ENCODE measurements at places on chromosomes 2 and 18. TPM values are rescaled to one million over a fixed set of nuclear protein-coding genes. Genes with fewer than 3 reads are reported as not detected.

- H3K27me3 ChIP-seq = peaks cover 9% of the 10 kb centered on the region
- DNase-seq = no peak
- H3K36me3 ChIP-seq = no peaks in the 10 kb centered on the region
- no peak overlapping the region for H3K27ac ChIP-seq
- no peaks in the 10 kb centered on the region for H3K4me1 ChIP-seq
- H3K4me3 ChIP-seq = no peak overlapping the region
Observed at GRCh38 chr2:235553291-235553690, 59.4 kb downstream of the AGAP1 start.

DNA sequence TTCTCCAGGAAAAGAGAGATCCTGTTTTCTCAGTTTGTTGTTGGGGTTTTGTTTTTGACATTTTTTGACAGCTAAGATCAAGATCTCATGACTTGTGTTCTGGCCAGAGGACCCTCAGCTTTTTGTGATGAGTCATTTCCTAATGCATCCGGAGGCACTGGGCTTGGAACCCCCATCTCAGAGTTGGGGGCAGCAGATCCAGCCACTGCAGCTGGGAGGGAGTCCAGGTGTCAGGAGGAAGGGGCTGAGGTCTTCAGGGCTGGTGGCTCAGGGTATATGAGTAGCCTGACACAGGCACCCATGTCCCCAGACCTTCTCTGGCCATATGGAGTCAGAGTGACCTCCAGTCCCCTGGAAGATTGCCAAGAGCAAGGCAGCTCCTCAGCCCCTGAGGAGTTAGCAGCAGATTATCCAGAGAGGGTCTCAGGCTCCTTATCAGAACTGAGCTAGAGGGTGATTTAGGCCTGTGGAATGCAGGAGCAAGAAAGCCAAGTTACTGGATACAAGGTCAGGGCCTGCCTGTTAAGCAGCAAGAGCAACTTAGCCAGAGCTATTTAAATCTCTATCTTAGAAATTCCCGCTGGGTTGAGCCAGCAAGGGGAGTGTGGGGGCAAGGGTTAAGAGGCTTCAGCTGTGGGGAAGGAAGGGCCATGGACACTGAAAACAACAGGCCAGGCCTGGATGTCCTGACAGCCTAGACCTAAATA, 62.4 kb downstream of the TANC1 start:
- peaks cover 3% of the 10 kb centered on the region for H3K4me1 ChIP-seq
- no peaks in the 10 kb centered on the region for H3K27me3 ChIP-seq
- DNase-seq = no peak
- H3K4me3 ChIP-seq = no peak overlapping the region
- H3K27ac ChIP-seq = no peak overlapping the region

DNA sequence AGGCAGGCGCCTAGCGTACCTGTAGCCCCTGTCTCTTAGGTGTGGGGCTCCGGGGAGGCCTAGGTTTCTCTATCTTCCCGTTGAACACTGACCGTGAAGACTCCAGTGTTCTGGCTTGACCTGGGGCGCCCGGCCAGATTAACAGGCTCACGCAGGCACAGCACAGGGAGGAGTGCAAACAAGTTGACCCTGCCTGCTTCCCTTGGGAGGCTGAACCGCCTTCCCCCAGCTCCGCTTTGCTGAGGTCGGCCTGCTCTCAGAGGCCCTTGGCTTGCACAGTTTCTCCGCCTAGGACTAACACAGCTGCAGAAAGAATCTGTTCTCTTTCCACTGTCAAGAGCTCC, 567 bp downstream of the PCYOX1 start:
- peaks cover 4% of the 10 kb centered on the region for H3K27me3 ChIP-seq
- DNase-seq = no peak
- H3K4me1 ChIP-seq = peaks cover 28% of the 10 kb centered on the region
- H3K4me3 ChIP-seq = peak overlapping the region; percentile 95
- peak overlapping the region; percentile 92 for H3K27ac ChIP-seq

- H3K4me1 ChIP-seq = peaks cover 14% of the 10 kb centered on the region
- DNase-seq = no peak
- H3K27me3 ChIP-seq = no peaks in the 10 kb centered on the region
- peaks cover 14% of the 10 kb centered on the region for H3K36me3 ChIP-seq
Observed at GRCh38 chr2:74425523-74425922, 4.0 kb downstream of the WDR54 start.

Gene COLEC12
- 0.11 TPM for total RNA-seq

All from activated naive CD8-positive, alpha-beta T cell treated with anti-CD3 and anti-CD28 coated beads, Interleukin-2, amount 10 ng/mL, durations not matched to agents 7 days and 5 days (primary cell).